GM06990 (cell line): ENCODE measurements at places on chromosomes 1 and 21.

DNA sequence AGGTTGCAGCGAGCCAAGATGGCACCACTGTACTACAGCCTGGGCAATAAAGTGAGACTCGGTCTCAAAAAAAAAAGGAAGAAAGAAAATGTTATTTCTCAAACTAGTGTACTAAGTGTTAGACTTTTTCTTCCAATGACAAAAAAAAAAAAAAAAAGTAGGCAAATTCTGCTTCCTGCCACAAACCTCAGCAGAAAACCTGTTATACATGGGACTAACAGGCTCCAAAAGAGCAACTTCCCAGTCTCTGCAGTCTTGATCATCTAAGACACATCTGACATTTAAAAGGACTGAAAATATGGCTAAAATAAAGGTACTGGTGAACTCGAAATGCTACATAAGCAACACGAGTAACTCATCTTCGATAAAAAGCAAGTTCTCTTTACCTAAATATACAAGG is 59.6 kb downstream of the HSF2BP start:
- DNase-seq = no peak

DNA sequence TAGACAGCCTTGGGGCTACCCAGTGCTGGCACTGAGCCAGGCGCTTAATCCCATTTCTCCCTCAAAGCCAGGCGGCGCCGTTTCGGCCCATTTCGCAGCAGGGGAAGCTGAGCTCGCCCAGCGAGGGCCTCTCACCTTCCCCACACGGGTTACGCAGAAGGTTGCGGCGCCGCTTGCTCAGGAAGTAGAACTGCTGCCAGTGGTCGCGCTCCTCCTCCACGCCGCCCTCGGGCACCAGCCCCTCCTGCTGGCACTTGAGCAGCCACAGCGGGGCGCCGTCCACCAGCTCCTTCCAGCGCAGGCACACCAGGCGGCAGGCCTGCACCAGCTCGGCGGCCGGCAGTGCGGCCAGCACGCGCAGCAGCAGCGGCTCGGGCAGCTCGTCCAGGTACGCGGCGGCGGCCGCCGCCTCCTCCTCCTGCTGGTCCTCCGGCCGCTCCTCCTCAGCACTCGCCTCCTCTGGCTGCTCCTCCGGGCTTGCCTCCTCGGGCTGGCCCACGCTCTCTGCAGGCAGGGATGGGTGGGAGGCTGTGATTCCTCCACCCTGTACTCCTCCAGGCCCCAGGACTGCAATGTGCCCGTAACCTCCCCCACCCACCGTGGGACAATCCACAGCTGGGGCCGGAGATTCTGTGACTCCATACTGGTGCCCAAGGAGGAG is 3.8 kb downstream of the FBXO2 start:
- DNase-seq = peak; percentile 78

DNA sequence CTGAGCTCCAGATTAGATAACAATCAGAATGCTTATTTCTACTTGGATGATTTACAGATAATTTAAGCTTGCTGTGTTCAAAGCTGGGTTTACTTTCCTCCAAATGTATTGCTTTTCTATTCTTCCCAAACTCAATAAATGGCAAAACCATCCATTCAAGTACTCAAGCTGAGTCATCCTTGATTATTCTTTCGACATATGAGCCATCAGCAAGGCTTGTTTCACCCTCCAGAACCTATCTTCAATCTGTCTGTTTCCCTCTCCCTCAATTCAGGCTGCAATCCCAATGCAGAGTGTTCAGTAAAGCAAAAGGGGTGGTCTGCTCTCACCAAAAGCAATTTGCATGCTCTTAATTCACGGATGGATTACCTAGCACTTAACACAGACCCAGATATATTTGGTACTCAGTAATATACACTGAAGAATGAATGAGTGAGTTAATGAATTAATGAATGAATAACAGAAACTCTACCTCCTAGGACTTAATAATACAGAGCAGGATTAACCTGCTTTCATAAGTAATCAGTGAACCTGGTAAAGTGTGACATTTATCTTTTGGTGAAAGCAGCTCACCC is 41.9 kb downstream of the DDR2 start:
- no peak for DNase-seq

DNA sequence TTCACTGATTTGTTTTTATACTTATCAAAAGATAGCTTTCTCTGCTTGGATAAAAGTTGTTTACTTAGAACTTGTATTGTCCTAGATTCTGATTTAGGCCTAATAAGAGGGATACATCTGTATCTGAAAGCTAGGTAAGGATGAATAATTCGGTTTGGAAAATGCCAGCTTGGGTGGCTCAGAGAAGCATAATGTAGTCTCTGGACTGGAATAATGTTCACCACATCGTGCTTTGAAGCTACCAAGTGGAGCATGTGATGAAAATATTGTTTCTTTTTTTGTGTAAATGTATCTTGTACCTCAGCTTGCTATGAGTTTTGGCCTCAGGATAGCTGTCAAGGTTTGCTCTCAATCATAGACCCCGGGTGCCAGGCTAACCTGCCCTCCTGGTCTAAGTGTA is 49.2 kb downstream of the VPS13D start:
- no peak for DNase-seq

DNA sequence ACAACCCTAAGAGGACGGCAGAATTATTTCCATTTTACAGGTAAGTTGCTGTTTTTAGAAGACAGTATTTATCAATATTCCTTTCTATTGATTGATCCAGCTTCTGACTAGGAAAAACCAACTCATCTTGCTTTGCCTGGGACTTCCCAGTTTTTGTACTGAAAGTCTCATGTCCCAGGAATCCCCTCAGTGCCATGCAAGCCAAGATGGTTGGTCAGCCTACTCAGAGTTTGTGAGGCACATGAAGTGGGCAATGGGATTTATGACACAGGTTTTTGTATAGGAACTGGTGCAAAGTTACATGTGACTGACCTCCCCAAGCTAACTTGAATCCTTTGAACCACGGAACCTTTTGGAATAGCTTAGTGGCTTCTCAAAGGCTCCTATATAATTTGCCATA is 45.5 kb downstream of the GNG12 start:
- DNase-seq = no peak

- DNase-seq = no peak
These were observed 79.7 kb upstream of the MARK1 start for GRCh38 chr1:220448217-220448616.

GRCh38 chr1:36133484-36133883 is 8.5 kb upstream of the COL8A2 start:
- no peak for DNase-seq

DNA sequence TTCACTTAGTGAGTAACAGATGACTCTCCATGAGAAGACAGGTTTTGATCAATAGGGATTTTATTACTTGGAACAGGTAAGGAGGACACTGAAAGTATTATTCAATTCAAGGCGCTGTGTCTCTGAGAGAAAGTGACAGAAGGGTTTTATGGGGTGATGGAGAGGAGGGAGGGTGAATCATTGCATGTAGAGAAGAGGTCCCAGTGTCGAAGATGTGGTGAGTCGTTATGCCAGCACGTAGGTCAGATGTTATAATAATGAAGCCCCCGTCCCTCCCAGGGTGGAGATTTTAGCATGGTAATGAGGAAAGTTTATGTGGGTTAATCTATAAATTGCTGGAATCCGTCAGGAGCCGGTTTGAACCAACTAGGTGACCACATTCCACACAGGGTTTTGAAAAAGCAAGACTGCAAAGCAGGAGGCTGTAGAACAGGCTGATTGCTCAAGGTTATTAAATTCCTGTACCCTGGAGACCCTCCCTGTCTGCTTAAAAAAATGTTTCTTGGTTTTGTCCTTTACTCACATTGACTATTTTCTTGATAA is 586.4 kb upstream of the TMPRSS15 start:
- no peak for DNase-seq
